ENCODE measurements at places on chromosomes 2 and 18.

DNA sequence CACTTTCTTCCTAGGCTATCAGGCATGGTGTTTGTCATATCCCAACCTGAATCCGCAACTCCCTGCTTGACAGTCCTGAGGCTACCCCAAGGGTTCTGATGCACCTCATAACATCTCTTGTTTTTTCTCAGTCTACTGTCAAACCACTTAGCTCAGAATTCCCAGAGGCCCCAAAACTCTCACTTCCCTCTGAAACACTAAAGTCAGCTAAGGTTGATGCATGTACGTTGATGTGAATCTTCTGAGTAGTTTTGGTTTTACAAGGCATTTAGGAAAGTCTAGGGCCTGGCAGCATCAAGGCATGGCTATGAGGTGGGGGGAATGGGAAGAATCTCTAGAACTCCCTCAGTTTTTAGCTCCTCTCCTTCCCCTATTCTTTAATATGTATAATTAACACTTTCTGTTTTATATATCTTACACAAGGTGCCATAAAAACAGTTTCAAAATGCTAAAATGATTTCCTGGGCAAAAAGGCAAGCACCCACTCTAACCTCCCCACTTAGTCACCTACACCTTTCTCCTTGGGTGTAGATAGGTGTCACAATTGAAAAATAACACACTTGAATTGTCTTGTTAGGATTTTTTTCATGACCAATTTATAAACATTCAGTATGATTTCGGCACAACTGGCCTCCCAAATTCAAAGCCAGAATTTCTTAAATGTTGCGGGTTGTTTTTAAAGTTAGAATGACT is 71.4 kb upstream of the TANK start:
- no peak for DNase-seq

DNA sequence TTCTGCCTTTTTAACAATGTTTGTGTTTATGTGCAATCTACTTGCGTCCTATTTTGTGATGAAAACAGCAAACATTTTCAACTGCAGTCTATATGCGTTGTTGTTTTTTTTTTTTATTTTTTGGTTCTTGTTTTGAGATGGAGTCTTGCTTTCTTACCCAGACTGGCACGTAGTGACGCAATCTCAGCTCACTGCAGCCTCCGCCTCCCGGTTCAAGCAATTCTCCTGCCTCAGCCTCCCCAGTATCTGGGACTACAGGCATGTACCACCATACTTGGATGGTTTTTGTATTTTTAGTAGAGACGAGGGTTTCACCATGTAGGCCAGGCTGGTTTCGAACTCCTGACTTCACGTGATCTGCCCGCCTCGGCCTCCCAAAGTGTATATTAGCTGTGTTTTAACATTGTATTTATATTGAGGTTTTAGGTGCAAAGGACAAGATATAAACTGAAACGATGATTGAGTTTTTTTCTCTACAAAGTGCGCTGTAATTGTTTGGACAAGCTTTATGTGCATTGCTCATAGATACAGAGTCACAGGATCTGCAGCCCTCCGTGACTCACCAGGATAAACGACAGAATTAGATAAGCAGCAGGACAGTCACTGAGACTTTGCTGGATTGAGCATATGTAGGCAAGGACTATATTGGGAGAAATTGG is 17.4 kb downstream of the CDH7 start:
- no peak for DNase-seq

DNA sequence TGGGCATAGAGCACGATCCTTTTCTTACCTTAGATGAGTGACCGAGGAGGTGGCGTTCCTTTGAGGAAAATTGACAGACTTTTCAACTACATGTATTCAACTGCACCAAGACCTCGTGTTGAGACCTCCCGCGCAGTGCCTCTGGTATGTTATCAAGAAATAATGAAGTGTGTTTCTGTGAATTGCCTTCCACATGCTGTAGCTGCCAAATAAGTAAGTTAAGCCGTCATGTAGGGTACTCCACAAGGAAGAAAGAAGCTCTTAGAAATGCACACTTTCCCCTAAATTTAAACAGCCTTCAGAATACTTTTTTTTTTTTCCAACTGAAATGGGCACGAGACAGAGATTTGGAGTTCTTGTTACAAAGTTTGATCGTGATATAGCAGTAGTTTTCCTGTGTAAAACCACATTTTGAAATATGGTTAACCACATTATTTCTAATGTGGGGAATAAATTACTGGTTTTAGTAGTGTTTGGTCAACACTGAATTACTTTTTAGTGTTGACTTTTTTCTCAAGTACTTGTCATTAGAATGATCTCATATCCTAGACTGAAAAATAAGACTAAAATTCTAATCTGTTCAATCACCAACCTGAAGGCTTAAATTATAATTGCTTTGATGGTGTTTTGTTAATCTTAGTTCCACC is 30.5 kb downstream of the PDK1 start:
- no peak for DNase-seq

DNA sequence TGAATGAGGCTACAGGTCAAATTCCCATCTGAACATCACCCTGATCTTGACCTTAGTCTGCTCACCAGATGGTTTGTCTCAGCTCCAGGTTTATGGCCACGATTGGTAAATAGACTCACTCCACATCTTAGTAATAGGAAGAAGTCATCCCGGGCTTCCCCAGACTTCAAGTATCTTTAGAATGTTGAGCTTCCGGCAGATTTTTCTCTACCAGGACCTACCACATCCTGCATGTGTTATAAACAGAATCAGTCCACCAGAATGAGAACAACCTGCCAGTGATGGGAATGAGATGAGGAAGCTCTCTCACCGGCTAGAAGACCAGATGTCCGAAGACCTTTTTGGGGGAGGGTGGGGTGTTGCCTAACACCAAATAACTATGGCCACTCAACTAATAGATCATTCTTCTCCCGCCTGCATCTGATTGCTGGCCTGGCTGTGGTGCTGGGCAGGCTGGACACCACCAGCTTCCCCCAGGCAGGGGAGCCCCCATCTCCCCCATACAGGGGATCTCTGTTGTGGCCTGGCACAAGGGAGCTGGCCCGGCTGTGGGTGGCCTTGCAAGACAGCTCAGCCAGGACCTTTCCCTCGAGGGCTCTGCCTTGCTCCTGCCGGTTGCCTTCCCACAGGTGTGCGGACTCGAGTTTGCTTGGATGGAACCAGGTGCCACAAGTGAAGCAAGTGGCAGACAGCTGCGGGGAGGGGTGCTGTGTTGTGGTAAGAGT is 88.5 kb downstream of the SH3RF3 start:
- no peak for DNase-seq

DNA sequence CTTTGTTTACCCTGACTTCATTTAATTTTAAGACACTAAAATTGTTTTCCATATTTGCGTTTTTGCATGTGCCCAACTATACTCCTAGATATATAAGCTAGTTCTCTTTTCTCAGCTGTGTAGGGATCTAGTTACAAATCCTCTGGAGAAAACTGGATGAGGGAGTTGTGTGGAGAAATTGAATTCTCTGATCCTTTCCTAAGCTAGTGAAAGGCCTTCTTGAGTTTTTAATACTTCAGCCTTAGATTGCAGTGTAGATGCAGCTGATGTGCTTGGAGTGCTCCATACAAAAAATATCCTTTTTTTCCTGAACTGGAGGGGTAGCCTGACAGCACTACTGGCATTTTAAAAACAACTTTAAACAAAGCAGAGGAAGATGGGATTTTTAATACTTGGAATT is 8.6 kb upstream of the MTX2 start:
- DNase-seq: no peak

GRCh38 chr2:79713131-79713785 is 200.4 kb downstream of the CTNNA2 start:
- DNase-seq: no peak
